Non-pigmented ciliary epithelial cell (primary cell): ENCODE measurements at places on chromosomes 13 and 19.

GRCh38 chr13:44458313-44458975, 84.8 kb downstream of the SERP2 start:
- no peak for DNase-seq

DNA sequence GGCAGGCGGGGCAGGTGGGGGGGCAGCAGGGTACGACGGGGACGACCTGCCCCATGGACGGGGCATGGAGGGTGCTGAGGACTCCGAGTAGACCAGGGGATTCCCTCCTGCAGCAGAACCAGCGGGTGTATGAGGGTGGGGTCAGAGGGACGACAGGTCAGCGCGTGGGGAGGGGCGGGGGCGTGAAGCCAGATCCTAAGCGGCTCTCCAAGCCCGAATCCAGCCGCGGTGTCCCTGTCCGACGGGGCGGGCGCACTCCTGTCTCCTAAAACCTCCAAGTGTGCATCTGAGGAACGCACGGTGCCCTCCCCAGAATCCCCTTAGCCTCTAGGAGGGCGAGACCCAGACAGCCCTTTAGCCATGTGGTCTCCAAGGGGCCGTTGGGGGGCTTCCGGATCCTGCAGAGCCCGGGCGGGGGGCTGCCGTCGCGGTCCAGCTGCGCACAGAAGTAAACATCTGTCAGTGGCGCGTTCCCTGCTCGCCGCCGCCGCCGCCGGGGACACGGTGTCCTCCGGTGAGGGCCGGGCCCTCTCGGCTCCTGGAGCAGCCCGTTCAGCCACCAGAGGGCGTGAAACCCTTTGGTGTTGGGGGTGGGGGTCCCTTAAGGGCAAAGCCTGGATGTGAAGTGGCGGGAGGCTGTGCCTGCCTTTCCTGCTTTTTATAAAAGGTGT, 730 bp downstream of the NRTN start:
- no peak for DNase-seq

DNA sequence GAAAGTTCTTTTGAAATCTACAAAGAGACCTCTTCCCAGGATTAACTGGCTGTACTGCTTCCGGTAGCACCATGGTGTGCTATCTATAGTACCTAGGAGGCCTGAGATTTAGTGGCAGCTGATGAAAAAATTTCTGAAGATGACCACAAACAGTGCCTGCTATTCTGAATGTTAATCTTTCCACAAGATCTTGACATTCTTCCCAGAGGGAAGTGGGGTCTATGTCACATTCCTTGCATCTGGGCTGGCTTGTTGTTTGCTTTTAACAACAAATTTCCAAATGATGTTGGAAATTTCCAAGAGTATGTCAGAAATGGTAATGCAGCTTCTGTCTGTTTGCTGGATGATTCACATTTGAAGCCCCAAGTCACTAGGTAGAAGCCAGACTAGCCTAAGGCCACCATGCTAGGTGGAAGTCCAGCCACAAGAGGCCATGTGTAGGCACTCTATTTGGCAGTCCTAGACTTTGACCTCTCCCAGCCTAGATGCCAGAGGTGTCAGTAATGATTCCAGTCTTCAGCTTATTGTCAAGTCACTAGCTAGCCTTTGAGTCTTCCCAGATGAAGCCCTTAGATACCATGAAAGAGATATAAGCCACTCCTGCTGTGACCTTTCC, 22.1 kb downstream of the SPART start:
- no peak for DNase-seq

DNA sequence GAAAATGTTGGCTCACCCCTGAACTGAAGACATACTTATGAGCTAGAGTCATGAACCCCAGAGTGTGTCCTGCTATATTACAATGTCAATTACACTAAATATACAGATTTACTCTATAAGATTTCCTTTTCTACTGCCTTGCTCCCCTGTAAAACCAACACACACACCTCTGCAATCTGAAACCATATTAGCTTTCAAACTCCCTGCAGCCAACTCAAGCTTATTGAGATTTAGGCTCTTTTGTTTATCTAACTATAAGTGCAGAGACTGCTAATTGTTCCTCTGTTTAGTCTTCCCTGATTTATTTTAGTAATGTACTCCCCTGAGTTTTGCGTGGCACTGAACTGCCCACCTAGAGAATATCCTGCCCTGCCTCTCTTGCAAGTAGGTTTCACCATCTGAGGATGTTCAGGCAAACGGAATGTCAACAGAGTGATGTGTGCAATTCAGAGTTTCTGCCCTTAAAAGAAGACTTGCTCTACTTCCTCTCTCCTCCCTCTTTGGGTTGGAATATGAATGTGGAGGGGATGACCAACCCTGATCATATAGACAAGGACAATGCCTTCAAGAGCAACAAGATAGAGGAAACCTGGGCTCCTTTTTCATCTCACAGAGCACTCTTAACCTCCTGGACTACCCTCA, 22.3 kb downstream of the FAM216B start:
- DNase-seq = no peak

GRCh38 chr19:18014197-18014596, 6.2 kb downstream of the ARRDC2 start:
- DNase-seq = no peak

DNA sequence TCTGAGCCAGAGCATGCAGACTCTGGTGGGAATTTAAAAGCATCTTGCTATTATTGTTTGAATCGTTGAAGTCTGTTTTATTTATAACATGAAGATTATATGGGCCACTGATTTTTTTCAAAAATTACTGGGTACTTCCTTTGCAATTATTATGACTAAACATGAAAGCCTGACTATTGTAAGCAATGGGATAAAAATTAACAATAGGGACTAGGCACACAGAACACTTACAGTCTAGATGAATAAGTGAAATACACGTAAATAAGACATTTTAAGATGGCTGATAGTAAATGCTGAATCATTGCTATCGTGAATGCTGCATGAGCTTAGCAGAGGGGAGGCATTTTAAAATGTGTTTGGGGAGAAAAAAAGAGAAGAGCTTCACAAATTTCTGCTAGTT, 81.0 kb upstream of the MAB21L1 start:
- DNase-seq = no peak

DNA sequence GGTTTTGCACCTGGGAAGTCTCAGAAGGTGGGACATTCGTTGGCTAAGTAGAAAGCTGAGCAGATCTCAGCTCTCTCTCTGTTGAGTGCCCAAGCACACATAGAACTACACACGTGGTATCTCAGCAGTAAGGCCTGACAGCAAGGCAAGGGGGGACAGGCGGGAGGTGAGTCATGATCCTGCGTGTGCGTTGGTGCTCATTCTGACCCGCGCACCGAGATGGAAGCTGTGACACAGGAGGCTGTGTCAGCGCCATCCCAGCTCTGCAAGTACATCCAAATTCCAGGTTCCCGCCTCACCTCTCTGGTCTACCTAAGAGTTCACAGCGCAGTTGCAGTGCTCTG, 135.7 kb downstream of the USP12 start:
- DNase-seq = no peak

GRCh38 chr13:21932996-21933395, 262.1 kb downstream of the FGF9 start:
- no peak for DNase-seq

- DNase-seq = no peak
Observed at GRCh38 chr19:30916238-30916637, 433.0 kb downstream of the TSHZ3 start.

GRCh38 chr13:73816702-73817101, 317.5 kb downstream of the KLF12 start:
- DNase-seq = no peak

GRCh38 chr19:34733266-34733745, 737 bp upstream of the ZNF181 start:
- no peak for DNase-seq

- no peak for DNase-seq
Observed at GRCh38 chr13:113879494-113880360, 15.9 kb upstream of the GAS6 start.

DNA sequence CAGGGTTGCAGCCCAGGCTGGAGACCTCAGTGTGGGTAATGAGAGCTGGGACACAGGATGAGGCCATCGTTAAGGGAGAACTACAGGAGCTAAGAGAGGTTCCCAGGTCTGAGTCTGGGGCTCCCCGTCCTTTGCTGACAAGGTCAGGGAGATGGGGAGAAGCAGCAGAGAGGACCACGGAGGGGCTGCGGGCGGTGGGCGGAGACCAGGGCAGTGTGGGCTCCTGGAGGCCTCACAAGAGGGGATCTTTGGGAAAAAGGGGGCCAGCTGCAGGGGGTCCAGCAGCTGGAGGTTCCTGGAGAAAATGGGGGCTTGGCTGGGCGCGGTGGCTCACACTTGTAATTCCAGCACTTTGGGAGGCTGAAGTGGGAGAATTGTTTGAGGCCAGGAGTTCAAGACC, 16.0 kb downstream of the RFX1 start:
- DNase-seq = no peak

DNA sequence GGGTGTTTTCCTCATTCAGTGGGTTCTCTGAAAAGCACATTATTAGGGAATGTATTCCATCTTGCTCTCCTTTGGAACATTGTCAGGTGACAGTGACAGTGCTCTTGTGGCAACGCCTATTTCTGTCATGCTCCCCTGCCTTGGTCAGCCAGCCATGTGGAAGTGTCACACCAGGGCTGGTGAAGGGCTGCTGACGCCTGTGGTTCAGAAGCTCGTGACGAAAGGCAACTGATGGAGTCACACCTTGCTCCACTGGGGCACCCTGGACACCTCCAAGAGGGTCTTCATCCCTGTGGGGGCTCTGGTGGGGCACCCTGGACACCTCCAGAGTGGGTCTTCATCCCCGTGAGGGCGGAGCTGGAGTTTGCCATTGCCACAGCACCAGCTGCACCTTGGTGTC, 68.9 kb upstream of the GPR183 start:
- no peak for DNase-seq
